Tibial nerve (tissue), 4 donors: ENCODE measurements at places on chromosomes 12 and 14. TPM values are rescaled to one million over a fixed set of nuclear protein-coding genes. Genes with fewer than 3 reads are reported as not detected.

Gene GUCY2C
- not detected for total RNA-seq

DNA sequence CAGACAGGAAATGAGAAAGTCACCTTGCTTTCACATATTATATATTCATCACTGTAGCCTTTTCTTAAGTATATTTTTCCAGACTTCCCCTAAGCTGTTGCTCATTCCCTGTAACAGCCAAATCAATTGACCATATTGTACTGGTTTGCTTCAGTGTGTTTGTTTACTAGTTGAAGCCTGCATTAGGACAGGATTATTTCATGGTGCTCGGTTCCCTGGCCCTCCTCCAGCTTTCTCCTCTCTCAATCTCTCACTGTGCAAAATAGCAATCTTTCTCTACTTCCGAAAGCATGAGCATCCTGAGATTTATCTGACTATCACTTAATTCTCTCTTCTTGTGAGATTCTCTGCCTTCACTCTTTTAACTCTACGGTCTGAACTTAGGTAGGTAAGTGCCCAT lies 2.4 kb downstream of the SLC35F4 start:
- no peak for DNase-seq

DNA sequence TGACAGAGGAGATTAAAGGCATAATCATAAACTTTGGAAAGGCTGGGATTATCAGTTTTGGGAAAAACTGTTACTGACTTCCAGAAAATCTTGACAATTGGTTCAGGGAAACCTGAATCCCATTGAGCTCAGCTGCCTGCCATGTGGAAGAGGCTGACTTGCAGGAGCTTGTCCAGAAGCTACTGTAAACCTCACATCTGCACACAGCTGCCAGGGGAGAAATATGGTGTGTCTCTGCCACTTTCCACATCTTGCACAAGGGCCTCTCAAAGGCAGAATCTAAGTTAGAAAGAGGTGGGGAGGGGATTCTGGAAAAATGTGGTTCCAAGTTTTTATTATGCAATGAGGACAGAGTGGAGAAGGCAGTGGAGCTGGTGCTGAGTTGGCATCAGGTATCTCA lies 8.7 kb upstream of the BHLHE41 start:
- DNase-seq = no peak

DNA sequence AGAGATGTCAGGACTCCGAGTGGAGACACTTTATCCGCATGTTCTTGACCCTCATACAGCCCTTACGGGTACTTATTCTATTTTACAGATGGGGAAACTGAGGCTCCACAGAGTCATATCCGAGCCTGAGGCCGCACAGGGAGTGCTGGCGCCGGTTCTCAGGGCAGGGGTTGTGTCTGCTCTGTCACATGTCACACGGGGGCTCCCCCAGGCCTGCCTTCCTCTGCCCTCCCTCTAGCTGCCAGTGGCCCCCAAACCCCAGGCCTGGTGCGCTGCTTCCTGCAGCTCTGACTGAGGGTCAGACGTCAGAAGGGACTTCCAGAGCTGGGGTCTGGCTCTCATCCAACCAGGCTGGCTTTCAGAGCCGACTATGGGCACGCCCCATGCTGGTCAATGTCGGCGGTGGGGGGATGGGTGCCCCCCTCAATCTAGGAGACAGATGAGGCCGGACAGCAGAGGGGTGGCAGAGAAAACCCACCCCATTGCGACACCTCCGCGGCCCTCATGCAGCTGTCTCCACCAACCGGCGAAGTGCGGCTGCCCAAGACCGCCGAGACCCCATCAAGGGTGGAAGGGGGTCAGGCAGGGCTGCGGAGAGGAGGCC lies 811 bp upstream of the INF2 start:
- DNase-seq = no peak

DNA sequence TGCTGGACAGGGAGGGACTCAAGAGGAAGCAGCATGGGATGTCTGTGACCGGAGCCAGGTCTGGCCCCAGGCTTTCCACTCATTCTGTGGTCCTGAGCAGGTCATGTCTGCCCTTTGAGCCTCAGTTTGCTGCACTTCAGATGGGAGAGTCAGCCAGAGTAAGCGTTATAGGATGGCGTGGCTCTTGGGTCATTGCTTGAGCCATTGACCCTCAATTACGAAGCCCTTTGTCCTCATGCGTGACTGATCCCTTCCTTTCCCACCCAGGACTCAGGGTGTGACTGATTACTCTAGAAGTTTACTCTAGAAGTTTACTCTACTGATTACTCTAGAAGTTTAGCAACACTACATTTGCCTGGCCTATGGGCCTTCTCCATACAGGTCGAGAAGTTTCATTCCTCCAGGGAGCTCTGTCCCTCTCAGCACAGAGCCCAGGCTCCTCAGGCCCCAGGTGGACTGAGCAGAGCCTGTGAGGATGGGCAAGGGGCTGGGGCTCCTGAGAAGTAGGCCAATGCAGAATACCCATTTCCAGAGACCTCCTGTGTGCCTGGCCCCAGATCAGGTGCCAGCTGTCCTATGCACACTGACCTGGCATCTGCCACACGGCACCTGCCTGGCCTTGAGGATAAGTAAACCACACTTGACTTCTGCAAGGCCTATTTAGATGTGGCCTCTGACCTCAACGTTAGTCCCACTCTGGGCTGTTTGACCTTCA lies 7.6 kb upstream of the IFI27 start:
- DNase-seq = no peak

GRCh38 chr12:95613021-95613420 lies 61.7 kb upstream of the USP44 start:
- no peak for DNase-seq

GRCh38 chr14:56026506-56026905 lies 91.7 kb upstream of the PELI2 start:
- no peak for DNase-seq

Gene EP400
- total RNA-seq = 33.9 TPM

Gene AKAP6
- 10.7 TPM for total RNA-seq

Gene SLCO1A2
- 0.22 TPM for total RNA-seq

Gene HCAR1
- 1.3 TPM for total RNA-seq

- DNase-seq = no peak
Observed at GRCh38 chr14:93185349-93185720, 218 bp downstream of the LYSET start.

Gene KRT5
- total RNA-seq = not detected

Gene GPR84
- not detected for total RNA-seq

- DNase-seq = no peak
Observed at GRCh38 chr14:54127526-54127925, 170.9 kb upstream of the BMP4 start.

DNA sequence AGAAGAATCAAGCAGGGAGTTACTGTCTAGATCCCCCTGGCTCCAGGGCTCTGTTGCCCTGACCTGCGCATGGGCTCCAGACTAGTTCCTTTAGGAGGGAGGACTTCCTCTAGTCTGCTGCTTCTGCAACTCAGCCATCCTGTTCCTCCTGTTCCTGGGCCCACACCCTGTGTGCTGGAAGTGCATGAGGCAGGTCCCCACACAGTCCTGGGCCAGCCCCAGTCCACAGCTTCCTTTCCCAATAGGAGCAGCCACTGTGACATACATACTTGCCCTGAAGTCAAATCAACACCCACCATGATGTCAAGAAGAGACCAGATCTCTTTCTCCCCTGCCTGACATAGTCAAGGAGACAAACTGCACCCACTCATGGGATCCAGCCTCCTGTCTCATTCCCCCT lies 1.3 kb downstream of the SDR9C7 start:
- no peak for DNase-seq

Gene SERPINA6
- total RNA-seq = not detected

- no peak for DNase-seq
Observed at GRCh38 chr12:29054858-29055663, 94.0 kb upstream of the FAR2 start.

Gene ALG10B
- total RNA-seq = 5.5 TPM

- no peak for DNase-seq
Observed at GRCh38 chr14:34665785-34666435, 36.0 kb upstream of the SNX6 start.

DNA sequence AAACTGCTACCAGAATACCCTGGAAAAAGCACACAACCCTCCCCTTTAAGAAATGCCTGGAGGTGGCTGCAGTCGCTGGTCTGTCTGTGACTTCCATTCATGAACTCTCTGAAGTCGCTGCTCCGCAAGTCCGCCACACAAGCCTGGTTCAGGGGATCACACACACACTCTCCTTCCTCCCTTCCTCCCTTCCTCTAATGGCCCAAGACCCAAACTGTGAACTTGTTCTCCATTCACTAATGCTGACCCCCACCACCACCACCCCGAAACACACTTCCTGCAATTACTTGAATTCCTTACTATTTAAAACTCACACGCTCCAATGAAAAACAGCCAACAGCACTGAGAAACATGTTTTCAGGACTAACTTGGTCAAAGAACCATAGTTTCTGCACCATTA lies 1.0 kb upstream of the LMO3 start:
- DNase-seq = no peak

DNA sequence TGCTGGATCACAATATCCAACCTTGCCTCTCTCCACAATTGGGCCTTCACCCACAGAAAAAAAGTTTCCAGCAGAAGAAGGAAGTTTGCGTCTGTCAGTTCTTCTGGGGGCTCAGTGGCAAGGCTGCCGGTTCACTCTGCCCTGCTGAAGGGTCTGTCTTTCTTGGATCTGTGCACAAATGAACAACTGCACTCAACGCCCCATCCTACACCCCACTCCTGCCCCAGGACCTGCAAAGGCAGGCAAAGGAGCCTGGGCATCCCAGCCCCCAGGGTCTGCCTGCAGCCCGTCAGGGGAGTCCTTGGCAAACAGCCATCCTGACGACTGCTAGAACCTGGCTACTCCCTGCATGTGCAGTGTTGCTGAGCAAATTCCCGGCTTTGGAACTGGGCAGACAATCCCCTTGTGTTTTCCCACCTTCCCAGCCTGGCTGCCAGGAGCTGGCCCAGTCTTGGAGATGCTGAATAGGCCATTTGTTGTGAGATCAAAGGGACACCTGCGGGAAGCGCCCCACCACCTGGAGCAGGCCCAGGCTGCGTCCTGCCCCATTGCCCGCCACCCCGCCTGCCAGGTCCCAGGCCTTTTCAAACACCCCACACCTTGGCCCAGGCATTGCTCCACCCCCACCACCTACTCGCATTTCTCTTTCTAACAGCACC lies 311.9 kb downstream of the BCL11B start:
- no peak for DNase-seq

Gene KRT8
- 18.3 TPM for total RNA-seq

Gene OASL
- not detected for total RNA-seq

DNA sequence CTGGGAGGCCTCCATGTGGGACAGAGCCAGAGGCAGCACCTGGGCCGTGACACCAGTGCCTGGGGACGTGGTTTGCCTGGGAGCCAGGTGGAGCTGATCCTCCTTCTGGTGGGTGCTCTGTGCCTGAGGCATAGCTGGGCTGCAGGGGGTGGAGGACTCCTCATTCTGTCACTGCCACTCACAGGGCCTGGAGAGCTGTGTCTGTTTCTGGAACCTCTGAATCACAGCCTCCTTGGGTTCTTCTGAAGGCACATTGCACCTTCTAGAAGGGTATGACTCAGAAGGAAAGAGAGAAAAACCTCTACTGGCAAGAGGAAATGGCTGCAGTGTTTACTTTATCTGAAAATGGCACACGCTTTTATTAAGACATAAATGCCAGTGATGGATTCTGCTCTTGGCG lies 659.8 kb downstream of the VRK1 start:
- no peak for DNase-seq

Gene NRL
- 6.3 TPM for total RNA-seq

GRCh38 chr12:71804505-71804904 lies 35.1 kb upstream of the TBC1D15 start:
- no peak for DNase-seq

DNA sequence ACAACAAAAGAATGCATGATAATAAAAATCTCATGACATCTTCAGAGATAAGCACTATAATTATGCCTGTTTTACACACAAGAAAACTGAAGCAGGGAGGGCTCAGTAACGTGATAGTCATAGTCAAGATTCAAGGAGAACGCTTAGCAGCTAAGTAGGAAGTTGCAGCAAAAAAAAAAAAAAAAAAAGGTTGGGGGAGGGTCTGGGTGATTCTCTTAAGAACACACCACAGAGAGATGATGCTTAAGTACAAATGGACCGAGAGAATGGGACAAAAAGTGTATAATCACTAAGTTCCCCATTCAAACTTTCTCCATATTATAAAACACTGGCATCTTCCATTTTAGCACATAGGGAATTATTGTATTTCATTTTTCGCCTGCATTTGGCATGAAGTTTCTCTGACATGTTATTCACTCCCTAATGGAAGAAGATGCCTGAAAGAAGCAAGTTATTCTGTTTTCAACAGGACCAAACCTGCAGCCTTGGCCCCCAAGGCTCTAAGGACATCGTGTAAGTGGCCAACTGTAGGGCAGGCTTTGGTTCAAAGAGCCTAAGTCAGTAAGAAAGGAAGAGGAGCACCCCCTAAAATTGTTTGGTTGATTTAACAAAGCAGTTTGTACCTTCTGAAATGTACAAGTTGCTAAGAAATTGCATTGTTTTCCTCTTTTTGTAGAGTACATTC lies 142.9 kb upstream of the TMPO start:
- no peak for DNase-seq

DNA sequence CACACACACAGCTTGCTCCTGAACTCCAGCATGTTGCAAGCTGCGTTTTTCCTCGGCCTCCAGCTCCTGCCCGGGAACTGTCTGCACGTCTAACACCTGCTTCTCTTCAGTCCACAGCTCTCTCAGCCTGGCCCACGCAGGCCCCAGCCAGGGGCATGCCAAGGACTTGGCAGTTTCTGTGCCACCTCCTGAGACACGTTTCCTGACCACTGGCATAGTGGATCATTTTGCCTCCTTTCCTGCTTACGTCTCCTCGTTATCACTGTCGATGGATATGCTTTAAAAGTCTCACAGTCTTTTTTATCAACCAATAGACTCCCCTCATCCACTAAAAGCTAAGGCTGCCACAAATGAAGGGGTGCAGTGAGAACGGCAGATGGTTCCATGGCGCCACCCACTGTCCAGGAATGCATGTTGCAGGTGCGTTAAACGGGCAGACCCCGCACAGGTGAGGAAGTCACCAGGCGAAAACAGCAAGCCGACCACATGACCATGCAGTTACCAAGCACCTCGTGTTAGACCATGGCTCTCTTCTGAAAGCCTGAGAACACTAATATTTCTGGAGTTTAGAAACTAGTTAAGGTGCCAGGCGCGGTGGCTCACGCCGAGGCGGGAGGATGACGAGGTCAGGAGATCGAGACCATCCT lies 14.7 kb upstream of the TEAD4 start:
- no peak for DNase-seq

GRCh38 chr14:22998329-22999012 lies 11.5 kb downstream of the C14orf93 start:
- DNase-seq = no peak

DNA sequence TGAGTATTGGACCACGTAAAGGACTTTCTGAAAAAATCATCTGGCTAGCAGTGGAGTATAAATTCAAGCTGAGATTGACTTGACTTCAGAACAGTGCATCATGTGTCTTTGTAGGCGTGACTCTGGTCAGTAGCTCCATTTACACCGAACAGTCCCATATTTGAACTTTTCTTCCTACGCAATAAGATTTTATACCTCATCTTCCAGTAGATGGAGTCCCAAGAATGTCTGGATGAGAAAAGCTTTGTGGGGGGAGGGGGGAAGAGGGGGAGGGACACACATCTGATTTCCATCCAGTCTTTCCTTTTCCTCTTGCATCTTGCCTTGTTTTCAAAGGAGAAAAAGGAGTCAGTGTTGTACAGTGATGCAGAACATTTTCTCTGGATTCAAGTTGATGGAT lies 241.0 kb downstream of the EMP1 start:
- DNase-seq = no peak

Gene TMTC2
- 19.5 TPM for total RNA-seq

GRCh38 chr12:29053567-29053966 lies 95.5 kb upstream of the FAR2 start:
- DNase-seq = no peak

Gene DNAH10
- not detected for total RNA-seq

- DNase-seq = no peak
Observed at GRCh38 chr12:62472472-62472871, 5.8 kb downstream of the MON2 start.
